Esophagus squamous epithelium (tissue), 5 donors: ENCODE measurements at places on chromosomes 6 and 20.

DNA sequence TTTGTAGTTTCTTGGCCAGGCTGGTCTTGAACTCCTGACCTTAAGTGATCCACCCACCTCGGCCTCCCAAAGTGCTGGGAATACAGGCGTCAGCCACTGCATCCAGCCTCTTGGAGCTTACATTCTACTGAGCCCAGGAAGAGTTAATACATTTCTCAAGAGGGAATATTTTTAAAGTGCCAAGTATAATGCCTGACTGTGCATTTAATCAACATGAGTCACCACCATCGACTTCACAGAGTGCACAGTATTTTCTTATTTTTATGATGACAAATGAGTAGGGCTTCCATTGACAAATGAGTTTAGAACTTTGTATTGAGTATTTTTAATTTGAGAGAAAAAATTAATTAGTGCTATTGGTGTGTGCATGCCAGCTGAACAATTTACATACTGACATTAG, 72.2 kb downstream of the SASH1 start:
- DNase-seq: no peak

GRCh38 chr6:98014442-98015201, 731.6 kb upstream of the MMS22L start:
- DNase-seq: no peak

GRCh38 chr6:167589615-167589940, 237.1 kb upstream of the AFDN start:
- DNase-seq: no peak

GRCh38 chr6:166382500-166382932, 224 bp downstream of the MPC1 start:
- no peak for DNase-seq

DNA sequence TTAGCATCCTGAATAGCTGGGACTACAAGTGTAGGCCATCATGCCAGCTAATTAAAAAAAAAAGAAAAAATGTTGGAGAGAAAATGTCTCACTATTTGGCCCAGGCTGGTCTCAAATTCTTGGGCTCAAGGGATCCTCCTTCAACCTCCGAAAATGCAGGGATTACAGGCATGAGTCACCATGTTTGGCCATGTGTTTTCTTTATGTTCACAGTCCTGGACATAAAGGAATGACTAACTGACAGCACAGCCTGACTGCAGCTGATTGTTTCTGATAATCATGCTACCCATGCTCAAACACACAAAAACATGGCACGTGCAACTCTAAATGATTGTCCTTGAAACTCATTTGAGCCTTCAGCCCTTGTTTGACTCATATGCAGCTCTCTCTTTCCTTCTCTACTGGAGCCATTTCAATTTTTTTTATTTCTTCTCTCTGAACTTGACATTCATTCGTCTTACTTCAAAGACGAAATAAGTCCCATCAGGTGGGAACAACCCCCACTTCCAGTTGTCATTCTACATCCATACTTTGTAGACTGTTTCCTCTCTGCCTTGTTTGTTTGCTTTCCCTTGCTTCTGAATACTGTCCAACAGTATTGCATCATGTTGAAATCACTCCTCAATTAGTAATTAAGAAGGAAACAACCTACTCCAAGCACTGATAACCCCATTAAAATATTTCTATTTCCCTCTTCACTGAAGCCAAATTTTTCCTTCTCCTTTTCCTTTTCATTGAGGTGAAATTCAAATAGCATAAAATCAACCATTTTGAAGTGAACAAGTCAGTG, 413.0 kb downstream of the BMP2 start:
- no peak for DNase-seq

DNA sequence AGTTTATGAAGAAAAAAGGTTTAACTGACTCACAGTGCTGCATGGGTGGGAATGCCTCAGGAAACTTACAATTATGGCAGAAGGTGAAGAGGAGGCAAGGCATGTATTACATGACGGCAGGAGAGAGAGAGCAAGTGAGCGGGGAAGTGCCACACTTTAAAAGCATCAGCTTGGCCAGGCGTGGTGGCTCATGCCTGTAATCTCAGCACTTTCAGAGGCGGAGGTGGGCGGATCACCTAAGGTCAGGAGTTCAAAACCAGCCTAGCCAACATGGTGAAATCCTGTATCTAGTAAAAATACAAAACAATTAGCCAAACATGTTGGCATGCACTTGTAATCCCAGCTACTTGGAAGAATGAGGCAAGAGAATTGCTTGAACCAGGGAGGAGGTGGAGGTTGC, 213.3 kb upstream of the THEMIS start:
- no peak for DNase-seq
